Cardiac septum (tissue), 1 donor: ENCODE measurements at places on chromosomes 2 and 18. TPM values are rescaled to one million over a fixed set of nuclear protein-coding genes. Genes with fewer than 3 reads are reported as not detected.
A peak's percentile ranks its signal among the peaks of the same experiment; 100 is the strongest.

DNA sequence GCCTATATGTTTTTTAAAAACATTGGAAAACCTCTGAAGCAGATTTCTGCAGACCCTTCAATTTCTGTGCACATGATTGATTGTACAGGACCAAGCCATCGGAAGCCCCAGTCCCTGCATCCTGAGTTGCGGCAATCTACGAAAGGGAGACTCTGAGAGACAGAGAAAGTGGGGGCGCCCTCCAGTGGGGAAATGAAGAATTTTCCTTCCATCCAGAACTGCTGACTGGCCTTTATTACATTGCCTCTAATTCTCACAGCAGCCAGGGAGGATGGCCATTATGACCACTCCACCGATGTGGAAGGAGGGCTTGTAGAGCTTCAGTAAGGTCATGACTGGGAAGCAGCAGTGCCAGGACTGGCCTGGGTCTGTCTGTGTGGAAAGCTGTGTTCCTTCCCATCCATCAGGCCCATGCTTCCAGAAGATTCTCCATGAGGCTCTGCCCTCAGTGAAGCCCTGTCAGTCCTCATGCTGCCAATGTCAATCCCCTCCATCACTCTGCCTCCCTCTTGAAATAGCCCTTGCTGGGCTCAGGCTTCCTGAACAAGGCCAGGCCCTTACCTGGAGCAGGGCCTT is 20.0 kb upstream of the RESP18 start:
- DNase-seq = no peak

DNA sequence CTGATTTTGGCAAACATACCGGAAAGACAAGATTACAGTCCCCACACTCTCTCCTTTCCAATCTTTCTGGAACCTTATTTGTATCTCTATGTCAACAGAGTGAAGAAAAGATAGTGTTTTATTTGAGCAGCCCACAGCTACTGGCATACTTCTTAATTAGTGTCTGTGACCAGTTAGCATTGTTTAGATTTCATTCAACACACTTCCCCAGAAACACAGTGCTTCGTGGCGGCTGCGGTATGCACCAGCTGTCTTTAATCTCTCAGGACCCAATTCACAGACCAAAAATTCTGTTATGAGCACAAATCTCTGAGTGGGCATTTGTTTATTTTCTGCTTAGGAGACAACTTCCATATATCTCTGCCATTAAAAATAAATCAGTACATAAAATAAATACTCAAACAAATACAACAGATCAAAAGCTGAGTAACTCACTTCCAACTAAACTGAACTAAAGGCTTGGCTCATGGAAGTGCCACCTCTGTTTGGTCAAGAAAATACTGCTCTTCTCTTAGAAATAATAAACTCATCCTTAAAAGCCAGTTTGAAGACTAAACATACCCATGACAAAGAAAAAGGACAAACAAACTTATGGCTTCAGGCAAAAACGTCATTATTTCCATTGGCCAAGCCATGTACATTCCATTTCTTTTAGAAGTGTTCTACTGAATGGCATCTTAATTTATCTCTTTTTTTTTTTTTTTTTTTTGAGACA is 392.4 kb downstream of the TXNL1 start:
- no peak for DNase-seq

GRCh38 chr18:58903533-58903932 is 38.9 kb downstream of the ZNF532 start:
- no peak for DNase-seq

The SERPINB4 gene
- total RNA-seq = not detected

The NOL4 gene
- total RNA-seq = 0.67 TPM

DNA sequence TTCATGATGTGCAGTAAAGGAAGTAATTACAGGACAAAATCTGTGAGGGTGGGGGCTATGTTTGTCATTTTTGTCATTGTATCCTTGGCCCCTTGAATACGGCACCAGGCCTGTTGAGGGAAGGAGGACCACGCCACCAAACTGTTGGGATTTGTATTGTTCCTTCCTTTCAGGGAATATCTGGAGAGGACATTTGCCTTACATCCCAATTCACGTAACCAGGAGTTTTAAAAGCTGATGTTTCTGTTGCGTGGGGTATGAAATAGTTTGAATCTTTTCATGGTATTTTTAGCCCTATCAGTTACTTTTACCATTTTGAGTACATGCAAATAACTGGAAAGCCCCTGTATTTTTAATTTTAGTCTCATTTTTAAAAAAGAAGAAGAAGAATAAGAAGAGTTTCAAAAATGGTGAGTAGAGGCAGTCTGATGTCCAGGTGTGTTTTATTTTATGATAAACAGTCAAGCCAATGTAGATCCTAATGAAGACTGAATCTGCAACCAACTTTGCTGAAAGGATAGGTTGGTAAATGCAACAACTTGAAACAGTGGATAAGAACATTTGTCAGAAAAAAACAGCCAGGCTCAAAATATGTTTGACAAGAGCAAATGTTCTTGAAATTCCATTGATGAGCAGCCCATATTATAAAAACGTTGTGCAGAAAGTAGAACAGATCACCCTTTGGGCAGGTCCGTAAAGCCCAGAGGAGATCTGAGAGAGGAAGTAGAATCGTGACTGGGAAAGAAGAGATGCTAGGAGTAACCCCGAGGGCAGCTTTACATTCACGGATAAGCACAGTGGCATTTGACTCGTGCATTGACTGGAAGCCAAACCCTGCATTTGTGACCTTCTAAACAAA is 54.5 kb downstream of the RASGRP3 start:
- DNase-seq = no peak

The IFIH1 gene
- 4.4 TPM for total RNA-seq

DNA sequence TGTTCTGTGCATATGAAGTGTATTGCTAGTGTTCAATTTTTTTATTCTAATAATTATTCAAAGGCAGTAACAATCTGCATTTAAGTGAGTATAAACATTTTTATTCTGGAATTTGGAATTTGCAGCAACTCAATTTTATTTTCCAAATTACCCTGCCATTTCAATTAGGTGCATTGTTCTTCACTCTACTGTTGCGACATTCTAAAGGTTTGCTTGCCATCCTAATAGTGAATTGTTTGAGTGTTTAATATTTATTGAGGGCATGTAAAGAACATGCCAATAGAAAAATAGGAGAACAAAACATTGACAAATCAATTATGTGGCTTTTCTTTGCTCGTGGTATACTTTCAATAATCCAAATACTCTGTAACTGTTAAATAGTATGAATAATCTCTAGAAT is 18.0 kb downstream of the MEIS1 start:
- no peak for DNase-seq

DNA sequence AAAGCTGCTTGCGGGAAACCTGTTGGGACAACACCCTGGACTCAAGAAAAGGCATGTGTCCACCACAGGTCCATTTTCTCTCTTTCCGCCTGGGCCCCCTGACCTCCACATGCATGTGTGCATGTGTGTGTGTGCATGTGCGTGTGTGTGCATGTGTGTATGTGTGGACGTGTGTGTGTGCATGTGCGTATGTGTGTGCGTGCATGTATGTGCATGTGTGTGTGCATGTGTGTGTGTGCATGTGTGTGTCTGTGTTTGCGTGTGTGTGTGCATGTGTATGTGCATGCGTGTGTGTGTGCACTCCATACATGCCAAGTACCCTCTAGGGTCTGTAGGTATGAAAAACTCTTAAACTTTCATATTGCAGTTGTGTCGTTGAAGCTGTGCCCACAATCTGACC is 16.3 kb downstream of the CAPN14 start:
- DNase-seq = peak; percentile 10

The SPDYA gene
- 0.92 TPM for total RNA-seq

The GLI2 gene
- 1.8 TPM for total RNA-seq

- no peak for DNase-seq
Measured at GRCh38 chr2:150234787-150235446, 252.6 kb downstream of the RND3 start.

- DNase-seq = no peak
Measured at GRCh38 chr2:213703406-213704098, 419.3 kb downstream of the SPAG16 start.

- DNase-seq = no peak
Measured at GRCh38 chr2:100397976-100398375, 19.5 kb downstream of the CHST10 start.

DNA sequence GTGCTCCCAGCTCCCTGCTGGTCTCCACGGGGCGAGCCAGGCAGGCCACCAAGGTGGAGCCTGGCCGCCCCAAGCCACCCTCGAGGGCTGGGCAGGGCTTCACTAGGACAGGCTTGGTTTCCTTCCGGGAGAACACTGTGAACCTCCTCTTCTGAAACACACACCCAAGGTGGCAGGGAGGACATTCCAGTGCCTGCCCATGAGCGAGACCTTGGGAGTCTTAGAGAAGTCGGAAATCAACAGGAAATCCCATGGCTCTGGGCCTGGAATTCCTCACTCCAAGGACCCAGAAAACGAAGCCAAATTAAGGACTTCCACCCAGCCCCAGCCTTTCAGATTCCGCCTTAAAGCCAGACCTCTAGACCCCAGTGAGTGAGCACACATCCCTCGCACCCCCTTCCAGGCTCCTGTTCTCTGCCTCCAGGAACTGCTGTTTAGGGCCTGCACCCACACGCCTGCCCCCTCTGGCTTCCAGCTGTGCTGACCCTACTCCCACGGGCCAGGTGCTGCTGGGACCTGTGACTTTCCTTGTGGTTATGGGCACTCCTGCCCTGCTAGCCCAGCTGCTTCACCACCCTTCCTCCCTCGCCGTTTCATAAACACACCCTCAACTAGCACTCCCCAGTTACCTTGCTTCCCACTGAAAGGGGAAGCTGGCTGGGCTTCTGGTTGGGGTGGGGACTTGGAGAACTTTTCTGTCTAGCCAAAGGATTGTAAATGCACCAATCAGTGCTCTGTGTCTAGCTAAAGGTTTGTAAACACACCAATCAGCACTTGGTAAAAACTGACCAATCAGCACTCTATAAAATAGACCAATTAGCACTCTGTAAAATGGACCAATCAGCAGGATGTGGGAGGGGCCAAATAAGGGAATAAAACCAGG is 13.7 kb downstream of the GPR17 start:
- no peak for DNase-seq

The C2orf78 gene
- not detected for total RNA-seq

DNA sequence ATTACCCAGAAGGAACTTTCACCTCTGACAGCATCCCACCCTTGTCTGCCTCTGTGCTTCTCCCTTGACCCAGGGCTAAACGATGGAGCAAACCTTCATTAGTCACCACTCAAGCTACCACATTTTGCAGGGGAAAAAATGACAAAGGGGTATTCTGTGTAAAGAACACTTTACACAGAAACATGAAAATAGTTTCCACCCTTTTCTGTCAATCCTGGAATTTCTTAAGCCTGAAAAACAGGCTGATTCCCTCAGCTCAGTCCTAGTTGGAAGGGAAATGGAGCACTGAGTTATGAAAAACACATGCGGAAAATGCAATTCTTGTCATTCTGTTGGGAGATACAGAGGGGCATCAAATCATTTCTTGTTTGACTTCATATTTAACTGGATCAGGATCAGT is 175.0 kb upstream of the HNRNPA3 start:
- no peak for DNase-seq

DNA sequence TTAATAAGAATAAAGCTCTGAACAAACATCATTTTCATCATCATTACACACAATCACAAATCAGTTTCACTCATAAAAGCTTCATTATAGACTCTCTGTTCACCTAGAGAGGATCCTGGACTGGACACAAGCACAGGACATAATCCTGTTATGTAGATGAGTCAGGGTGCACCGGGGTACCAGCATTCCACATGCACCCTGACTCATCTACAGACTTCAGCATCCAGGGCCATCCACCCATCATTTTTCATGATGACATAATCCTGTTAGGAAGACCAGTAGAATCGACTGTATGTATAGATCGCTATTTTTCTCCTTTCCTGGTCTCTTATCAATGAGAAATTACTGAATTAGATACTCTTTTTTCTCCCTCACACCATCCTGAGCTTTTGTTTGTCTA is 73.7 kb upstream of the PIK3C3 start:
- no peak for DNase-seq

DNA sequence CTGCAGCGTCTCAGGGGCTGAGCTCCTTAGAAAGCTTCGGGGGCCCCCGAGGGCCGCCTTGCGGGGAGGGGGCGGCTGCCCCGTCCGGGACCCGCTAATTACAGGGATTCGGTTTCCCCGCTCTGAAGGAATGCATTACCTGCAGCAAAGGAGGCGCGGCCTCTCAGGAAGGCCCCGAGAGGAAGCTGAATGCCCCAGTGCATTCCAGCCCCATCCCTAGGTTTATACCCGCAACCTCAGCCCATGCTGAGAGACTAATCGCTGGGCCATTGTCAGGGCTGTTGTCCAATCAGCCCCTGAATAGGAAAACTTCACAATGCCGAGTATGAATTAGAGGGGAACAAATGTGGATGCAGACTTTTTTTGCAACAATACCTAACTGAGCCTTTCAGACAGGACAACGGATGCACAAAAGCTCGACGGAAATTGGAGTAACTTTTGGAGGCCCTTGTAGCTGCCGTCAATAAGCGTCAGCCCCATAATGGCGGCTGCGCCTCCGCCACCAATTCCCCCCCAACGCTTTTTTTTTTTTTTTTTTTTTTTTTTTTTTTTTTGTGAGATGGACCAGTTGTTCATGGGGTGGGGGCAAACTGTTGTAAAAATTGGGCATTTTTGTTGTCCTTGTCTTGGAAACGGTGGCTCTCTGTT is 138.6 kb upstream of the SIX3 start:
- DNase-seq = no peak

The FBXO15 gene
- 0.51 TPM for total RNA-seq

- no peak for DNase-seq
Measured at GRCh38 chr18:61764381-61764780, 128.4 kb downstream of the RNF152 start.

The MALL gene
- total RNA-seq = 19.6 TPM
